Myocyte (in vitro differentiated cells): ENCODE measurements at places on chromosomes 4 and X.

DNA sequence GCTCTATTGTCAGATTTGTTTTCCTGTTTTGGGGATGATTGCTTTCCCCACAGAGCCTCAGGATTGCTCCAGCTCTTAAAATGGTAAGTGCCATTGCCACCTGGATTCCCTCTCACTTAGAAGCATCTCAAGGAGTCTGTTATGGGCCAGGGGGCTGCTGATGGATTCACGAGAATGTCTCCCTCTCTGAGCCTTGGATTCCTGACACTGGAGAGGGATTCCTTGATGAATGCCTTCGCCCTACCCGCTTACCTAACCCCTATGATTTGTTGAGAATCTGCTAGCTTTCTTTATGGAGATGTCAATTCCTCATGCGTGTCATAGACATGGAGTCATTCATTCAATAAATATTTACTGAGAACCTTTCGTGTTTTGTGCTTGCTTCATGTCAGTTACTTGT lies 36.9 kb upstream of the TENM3 start:
- no peak for DNase-seq

GRCh38 chrX:77786365-77786680 lies 307 bp upstream of the ATRX start:
- DNase-seq = no peak

GRCh38 chr4:174423257-174423944 lies 98.9 kb downstream of the HPGD start:
- DNase-seq = peak; percentile 60

DNA sequence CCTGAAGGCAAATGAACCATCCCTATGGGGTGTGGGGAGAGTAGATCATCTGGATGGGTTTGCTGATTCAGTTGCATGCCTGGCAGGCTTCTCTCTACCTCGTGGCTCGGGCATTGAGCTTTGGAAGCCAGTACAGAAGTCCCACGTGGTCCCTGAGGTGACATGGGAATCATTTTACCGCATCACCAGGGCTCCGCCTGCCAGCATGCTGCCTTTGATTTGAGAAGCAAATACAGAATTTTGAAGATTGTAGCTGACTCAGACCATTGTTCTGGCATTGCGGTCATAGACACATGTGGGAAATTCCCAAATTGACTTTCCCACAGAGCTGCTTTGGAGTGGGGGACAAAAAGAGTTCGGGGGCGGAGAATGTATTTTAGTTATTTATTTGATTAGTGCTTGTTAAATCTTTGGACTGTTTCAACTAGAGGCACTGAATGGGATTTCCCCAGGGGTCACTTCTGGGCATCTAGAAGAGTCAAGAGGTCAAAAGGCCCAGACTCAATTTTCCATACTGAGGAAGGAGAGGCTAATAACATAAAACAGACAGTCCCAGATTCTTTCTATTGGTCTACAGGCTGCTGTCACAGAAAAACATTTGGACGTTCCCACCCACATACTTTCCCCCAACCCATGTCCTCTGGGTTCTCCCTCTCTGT lies 79.3 kb downstream of the NHSL2 start:
- DNase-seq = peak; percentile 43

DNA sequence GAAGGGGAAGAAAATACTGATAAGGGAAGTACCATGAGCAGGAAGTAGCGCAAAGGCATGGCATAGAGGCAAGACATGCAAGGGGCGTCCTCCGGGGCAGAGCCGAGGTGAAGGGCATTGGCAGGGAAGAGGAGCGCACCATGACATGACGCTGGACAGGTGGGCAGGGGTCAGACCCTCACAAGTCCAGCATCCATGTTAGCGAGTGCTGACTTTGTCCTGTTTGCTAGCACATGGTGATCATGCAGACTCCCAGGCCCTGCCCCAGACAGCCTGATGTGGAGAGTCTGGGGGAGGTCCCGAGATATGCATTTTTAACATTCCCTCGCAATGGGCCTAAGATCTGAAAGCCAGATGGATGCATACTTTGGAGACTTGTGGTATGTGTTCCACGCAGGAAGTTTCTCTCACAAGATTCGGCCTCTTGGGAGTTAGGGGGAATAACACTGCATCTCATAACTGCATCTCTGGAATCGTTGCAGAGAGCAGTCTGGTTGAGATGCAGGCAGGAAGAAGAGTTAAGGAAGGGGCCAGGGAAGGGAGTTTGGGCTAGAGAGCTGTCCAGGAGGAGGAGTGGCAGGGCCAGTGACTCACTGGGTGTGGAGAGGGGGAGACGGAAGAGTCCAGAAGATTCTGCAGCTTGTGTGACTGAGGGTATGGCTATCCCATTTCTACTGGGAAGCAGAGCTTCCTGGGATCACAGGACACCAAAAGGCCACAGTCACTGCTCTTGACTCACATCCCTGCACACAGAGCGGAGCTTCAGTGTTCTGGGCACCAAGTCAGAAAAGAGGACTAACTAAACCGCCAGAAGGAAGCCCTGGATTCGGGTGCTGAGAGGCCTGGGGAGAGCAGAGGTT lies 59.7 kb downstream of the FAM184B start:
- DNase-seq = peak; percentile 15

- DNase-seq = peak; percentile 79
Measured at GRCh38 chrX:66221856-66222255, 57.8 kb downstream of the HEPH start.

- no peak for DNase-seq
Measured at GRCh38 chr4:122456231-122457116, at the start of gene IL2. Gene IL2 (minus strand): TSS chr4:122456725. CDS start chr4:122456440, 285 bp downstream.

GRCh38 chrX:139200793-139201192 lies 329.7 kb upstream of the F9 start:
- no peak for DNase-seq

- DNase-seq = no peak
Measured at GRCh38 chrX:19358521-19358920, 14.8 kb downstream of the PDHA1 start.

DNA sequence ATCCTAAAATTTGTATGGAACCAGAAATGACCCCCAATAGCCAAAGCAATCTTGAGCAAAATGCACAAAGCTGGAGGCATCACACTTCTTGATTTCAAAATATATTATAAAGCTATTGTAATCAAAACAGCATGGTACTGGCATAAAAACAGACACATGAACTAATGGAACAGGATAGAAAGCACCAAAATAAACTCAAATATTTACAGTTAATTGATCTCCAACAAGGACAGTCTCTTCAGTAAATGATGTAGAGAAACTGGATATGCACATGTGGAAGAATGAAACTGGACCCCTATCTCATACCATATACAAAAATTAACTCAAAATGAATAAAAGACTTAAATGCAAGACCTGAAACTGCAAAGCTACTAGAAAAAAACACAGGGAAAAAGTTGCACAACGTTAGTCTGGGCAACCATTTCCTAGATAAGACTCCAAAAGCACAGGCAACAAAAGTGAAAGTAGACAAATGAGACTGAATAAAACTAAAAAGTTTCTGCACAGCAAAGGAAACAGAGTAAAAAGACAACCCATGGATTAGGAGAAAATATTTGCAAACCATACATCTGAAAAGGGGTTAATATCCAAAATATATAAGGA lies 64.9 kb downstream of the CD99L2 start:
- DNase-seq = no peak
